ENCODE measurements at places on chromosomes 4 and X.
A peak's percentile ranks its signal among the peaks of the same experiment; 100 is the strongest.

DNA sequence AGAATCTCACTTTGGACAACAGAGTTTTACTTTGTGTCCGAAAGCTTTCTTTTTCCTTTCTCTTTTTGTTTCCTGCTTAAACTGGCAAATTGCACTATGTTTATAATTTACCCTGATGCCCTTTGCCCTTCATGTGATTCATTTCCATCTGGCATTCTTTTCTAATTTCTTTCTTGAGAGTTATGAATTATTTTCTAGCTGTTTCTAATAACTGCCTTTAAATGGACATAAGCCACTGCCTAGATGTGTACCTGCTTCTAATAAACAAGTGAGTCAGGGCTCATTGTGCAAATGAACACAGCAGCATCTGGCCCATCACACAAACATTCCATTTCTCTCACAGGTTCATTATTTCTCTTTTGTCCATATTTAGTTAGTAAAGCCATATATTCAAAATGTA, 242.3 kb upstream of the GPRIN3 start:
- DNase-seq, result no peak

- DNase-seq, result no peak
These were observed 138.7 kb upstream of the LIMCH1 start for GRCh38 chr4:41399231-41399630.

- DNase-seq, result no peak
These were observed 18.0 kb upstream of the MAEA start for GRCh38 chr4:1271686-1272085.

- DNase-seq, result peak; percentile 36
These were observed 1701.5 kb upstream of the TENM3 start for GRCh38 chr4:180541678-180542077.
